ENCODE measurements at places on chromosomes 16 and 17.

DNA sequence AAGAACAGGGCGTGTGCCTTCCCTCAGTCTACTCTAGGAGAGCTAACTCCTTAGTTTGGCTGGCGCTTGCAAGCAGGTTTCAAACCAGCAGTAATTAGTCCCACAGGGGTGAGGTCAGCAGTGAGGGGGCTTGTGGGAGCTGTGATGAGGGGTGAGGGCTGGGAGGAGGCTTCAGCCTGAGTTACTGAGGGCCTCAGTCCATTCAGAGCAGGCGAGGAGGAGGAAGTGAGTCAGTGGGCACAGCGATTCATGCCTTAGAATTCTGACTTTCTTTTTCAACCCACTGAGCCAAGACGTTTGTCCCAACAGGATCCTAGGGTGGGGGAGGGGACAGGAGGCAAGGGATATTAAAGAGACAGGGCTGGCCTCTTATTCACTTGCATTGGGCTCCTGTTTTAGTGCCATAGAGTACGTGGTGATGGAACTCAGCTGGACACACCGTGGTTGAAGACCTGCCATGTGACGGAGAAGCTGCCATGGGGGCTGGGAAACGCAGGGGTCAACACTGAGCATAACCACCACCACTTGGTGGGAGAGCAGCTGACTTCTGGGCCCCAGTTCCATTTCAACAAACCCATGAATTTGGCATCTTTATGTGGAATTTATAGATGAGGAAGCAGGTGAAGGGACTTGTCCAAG is 8.3 kb upstream of the ITGA3 start:
- no peak for DNase-seq

DNA sequence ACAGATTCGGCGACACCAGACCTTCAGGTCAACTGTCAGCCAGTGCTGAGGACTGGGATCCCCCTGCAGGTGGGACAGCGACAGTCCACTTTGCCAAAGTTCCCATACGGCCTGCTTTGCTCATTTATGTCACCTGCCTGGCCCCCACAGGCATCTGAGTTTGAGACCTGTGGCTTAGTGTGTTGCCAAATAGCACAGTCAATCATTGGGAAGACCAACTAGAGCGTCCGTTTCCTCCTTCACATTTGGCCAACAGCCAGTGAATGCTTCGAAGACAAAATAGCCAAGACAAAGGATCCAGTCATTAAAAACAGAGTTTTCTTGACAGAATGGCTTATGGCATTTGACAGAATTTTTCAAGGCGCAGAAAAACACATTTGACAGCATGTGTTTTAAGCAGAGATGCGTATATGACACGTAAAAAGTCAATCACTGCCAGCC is 113.8 kb downstream of the ABCC12 start:
- DNase-seq: no peak

DNA sequence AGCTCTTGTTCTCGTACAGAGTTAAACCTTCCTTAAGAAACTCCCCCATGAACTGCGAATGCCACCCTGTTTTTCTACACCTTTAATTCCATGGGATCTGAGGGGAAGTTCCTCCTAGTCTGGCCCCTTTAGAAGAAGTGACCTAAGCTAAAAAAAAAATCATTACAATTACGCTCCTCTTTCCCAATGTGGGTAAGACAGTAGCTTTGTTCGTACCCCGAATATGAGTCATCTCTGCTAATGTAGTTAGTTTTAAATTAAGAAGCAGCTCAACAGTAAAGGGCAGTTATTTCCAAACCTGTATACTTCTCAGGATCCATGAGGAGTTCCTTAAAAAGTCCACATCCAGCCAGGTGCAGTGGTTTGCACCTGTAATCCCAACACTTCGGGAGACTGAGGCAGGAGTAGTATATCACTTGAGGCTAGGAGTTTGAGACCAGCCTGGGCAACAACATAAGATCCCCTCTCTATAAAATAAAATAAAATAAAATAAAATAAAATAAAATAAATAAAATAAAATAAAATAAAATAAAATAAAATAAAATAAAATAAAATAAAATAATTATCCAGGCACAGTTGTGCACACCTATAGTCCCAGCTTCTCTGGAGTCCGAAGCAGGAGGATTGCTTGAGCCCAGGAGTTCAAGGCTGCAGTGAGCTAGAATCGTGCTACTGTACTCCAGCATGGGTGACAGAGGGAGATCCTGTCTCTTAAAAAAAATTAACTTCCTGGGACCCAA is 26.1 kb downstream of the RCVRN start:
- DNase-seq: no peak

- DNase-seq: no peak
These were observed 32.1 kb downstream of the TANC2 start for GRCh38 chr17:62998166-62998565.

DNA sequence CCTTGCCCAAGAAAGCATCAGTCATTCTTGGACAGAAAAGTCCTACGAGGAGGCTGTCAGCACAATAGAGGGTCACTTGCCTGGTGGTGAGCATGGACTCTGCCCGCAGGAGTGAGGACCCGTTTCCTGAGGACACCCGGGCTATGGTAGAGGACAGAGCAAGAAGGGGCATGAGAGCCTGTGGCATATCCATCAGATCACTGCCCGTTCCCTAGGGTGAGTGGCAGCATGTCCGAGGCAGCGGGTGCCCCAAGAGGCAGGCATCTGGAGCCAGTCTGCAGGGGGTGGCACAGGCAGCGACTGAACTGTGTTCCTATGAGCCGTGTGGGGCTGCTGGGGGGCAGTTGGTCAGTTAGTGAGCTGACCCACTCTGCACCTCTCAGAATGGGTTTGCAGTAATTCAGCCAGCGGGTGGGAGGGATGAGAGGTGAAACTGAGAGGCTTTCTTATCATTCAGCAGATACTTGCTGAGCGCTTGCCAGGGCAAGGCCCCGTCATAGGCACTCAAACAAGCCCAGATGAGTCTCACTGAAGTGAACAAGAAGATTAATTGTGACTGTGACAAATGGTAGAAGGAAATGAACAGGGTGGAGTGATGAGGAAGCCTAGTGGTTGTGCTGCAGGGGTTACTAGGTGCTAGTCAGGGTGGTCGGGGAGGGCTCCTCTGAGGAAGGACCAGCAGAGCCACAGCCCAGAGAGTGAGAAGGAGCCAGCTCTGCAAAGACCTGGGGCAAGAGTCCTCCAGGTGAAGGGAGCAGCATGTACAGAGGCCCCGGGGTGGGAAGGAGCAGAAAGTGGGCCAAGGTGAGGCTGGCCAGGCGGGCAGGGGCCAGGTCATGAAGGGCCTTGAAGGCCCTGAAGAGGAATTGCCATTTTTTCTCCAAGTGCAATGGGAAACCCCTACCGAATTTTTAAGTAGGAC is 87.9 kb downstream of the CLEC16A start:
- no peak for DNase-seq
